H9 (cell line): ENCODE measurements at places on chromosomes 5 and 9.

- H3K4me3 ChIP-seq: no peak overlapping the region
- H3K4me1 ChIP-seq: no peaks in the 10 kb centered on the region
- no peaks in the 10 kb centered on the region for H3K36me3 ChIP-seq
Observed at GRCh38 chr5:45521067-45521466, 175.1 kb downstream of the HCN1 start.

DNA sequence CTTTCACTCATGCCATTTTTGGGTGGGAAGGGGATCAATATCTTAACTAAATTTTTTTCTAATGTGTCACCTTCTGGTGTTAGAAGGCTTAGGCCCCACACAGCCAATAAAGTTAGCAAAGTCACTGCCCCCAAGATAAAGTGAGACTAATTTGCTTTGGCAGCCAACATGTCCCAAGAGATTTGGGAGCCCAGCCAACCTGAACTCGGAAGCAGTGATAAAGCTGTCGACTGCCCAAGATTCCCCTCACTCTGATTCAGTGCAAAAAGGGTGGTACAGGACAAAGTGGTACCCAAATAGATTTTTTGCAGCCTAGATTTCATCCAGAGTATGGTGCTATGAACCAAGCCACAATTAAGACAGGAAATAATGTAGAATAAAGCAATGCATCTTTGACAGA lies 572.5 kb upstream of the ARRDC3 start:
- H3K4me3 ChIP-seq: no peak overlapping the region
- no peaks in the 10 kb centered on the region for H3K27me3 ChIP-seq
- H3K36me3 ChIP-seq: no peaks in the 10 kb centered on the region
- no peak for DNase-seq

GRCh38 chr5:44275908-44276307 lies 113.3 kb downstream of the FGF10 start:
- no peak overlapping the region for H3K4me3 ChIP-seq
- H3K36me3 ChIP-seq: no peaks in the 10 kb centered on the region
- H3K27me3 ChIP-seq: no peaks in the 10 kb centered on the region
- no peak overlapping the region for H3K27ac ChIP-seq
- DNase-seq: no peak
- H3K4me1 ChIP-seq: no peaks in the 10 kb centered on the region

DNA sequence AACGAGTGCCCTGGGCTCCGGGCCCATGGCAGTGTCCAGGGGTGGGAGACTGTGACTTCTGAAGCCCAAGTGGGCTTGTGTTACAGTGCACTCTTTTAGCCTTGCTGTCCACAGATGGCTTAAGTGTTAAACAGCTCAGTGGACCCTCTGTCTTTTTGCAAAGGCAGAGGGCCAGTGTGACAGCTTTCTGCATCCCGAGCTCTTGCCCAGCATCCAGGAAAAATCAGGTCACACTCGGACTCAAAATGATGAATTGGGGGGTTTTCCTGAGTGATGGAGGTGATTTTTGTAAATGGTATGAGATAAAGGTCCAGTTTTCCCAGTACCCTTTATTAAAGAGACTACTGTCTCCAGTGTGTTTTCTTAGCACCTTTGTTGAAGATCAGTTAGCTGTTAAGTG lies 321.3 kb upstream of the GRAMD2B start:
- H3K36me3 ChIP-seq: peaks cover 2% of the 10 kb centered on the region; the same call in 1 of the 3 replicates
- H3K4me3 ChIP-seq: no peak overlapping the region
- H3K27me3 ChIP-seq: no peaks in the 10 kb centered on the region
- H3K27ac ChIP-seq: no peak overlapping the region
- H3K4me1 ChIP-seq: no peaks in the 10 kb centered on the region

GRCh38 chr9:10674586-10674985 lies 61.8 kb upstream of the PTPRD start:
- DNase-seq: no peak
- no peaks in the 10 kb centered on the region for H3K27me3 ChIP-seq
- no peaks in the 10 kb centered on the region for H3K4me1 ChIP-seq
- H3K36me3 ChIP-seq: peaks cover under 1% of the 10 kb centered on the region; the same call in 2 of the 3 replicates
- no peak overlapping the region for H3K27ac ChIP-seq

GRCh38 chr9:99634186-99634585 lies 187.5 kb upstream of the NR4A3 start:
- no peaks in the 10 kb centered on the region for H3K36me3 ChIP-seq
- no peak overlapping the region for H3K4me3 ChIP-seq
- no peaks in the 10 kb centered on the region; the same call in 1 of the 2 replicates for H3K4me1 ChIP-seq

DNA sequence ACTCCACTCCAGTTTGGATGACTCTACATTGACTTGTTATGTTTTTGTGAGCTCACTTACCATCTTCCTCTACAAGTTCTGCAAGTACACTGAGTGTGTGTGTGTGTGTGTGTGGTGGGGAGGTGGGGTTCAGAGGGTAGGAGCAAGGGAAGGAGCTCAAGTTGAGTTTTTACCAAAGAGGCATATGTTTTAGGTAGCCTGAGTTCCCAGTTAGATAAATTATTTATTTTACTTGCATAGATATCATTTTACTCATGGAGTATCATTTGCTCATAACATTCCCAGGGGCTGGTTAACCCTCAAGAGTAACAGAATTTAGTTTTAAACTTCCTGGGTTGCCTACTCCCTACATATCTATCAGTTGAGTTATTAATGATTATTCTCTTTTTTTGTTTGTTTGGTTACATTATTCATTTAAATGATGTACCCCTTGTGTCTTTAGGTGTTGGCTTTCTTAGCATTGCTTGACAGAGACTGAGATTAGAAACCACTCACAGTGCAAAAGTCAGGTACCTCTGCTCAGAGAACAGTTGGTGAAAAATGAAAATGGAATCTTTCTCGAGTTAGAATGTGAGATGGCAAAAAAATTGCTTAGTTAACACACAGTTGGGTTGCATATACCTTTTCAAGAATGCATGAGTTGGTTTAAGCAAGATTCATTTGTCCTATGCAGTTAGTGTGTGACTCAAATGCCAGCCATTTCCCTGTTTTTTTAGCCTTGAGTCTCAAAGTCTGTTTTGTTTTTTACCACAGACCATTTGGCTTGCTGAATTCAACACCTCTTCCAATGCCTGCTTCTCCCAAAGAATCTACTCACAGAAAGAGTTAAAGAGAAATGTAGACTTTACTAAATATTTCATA lies 29.2 kb downstream of the TNFSF8 start:
- no peak overlapping the region for H3K4me3 ChIP-seq
- no peaks in the 10 kb centered on the region for H3K36me3 ChIP-seq
- H3K27me3 ChIP-seq: no peaks in the 10 kb centered on the region; the same call in none of the 2 replicates
- 0 out of 2 replicates have a peak, but pooled peaks cover 3% of the 10 kb centered on the region for H3K4me1 ChIP-seq
- no peak overlapping the region for H3K27ac ChIP-seq

DNA sequence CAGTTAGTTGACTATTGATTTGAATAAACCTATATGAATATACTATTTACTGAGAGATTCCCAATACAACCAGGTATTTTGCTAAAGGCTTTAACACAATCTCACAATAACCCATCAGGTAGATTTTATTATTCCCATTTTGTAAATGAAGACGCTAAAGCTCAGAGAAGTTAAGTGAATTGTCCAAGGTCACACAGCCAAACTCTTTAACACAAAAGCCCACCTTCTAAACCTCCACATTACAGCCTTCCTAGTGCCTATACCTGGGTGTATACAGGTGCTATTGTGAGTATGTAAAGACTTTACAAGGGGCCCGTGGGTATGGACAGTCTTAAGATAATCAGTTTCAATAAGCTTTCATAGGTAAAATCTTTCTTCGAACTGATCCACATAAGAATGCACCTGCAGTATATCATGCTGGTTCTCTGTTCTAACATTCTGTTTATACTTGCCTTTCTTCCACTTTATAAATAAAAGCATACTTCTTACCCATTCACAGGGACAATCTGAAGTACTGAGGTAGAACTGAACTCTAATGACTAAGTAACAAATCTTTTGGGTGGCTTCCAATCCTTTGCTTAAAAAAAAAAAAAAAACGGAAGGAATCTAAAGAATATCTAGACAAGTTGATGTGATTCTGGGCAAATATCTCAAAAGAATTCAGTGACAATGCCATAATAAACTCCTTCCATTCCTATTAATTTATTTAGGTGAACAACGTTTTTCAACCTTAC lies 59.1 kb downstream of the PJA2 start:
- peaks cover under 1% of the 10 kb centered on the region; the same call in 1 of the 3 replicates for H3K36me3 ChIP-seq
- no peak for DNase-seq
- no peak overlapping the region for H3K4me3 ChIP-seq
- no peak overlapping the region for H3K27ac ChIP-seq
- H3K4me1 ChIP-seq: no peaks in the 10 kb centered on the region

DNA sequence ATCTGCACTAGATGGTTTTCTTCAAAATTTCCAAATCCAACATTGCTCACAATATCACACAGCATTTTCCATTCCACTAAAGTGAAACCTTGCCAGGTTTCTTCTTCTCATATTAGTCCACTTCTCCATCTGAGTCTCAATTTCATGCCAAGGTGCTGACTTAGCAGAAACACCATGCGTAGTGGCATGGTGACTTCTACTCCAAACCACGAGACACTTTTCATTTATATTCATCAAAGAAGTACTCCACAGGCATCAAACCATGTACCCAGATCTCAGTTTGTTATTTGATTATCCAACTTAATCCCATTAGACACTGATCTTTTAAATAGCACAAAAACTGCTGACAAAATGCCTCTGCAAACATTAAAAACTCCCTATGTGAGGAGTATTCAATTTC lies 233.4 kb upstream of the ITGA1 start:
- no peak for DNase-seq
- no peak overlapping the region for H3K4me3 ChIP-seq
- no peaks in the 10 kb centered on the region for H3K36me3 ChIP-seq

DNA sequence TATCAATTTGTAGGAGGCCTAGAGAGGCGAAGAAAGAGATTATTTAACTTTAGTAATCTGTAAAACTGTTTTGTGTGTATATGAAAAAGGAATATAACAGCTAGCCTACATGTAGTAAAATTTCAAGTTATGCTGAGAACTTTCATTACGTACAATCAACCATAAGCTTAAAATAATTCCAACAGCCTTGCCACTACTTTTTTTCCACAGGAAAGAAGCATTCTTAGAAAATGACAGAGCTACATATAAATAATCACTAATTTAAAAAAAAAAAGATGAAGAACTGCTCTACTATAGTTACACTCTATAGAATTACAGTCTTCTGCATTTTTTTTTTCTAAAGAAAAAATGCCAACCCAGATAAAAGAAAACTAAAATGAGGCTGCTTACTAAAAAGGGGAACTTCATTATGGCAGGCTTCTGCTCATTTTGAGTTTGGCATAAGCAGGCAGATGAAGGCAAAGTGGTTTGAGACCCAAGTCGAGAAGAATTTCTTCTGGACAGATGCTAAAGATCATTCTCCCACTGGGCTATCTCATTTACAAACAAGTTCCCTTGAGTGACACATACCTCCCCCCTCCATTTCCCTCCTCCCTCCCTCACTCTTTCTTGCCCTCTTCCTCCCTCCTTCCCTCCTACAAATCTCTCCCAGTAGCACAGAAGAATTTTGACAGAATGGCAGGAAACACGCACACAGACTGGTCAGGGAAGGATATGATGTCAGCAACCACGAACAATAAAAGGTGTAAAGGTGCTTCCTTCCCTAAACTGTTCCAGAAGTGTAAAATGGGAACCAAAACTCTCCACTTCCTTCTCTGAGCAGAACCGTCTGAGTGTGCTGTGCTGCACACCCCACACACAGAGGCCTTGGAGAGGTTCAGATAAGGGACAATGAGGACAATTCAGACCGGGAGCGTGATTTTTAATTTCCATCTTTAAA lies 56.1 kb downstream of the MEF2C start:
- H3K27me3 ChIP-seq: no peaks in the 10 kb centered on the region
- H3K36me3 ChIP-seq: no peaks in the 10 kb centered on the region
- no peak overlapping the region for H3K27ac ChIP-seq
- H3K4me1 ChIP-seq: peaks cover 7% of the 10 kb centered on the region
- no peak overlapping the region for H3K4me3 ChIP-seq
- DNase-seq: peak; percentile 32

GRCh38 chr5:71732011-71732410 lies 12.9 kb downstream of the CARTPT start:
- H3K4me3 ChIP-seq: no peak overlapping the region
- H3K4me1 ChIP-seq: no peaks in the 10 kb centered on the region
- DNase-seq: no peak
- no peaks in the 10 kb centered on the region for H3K36me3 ChIP-seq
- no peaks in the 10 kb centered on the region for H3K27me3 ChIP-seq

- DNase-seq: no peak
- H3K27ac ChIP-seq: peak within 1 kb of the TSS; percentile 76
- H3K36me3 ChIP-seq: no peaks in the 10 kb centered on the region
- H3K4me1 ChIP-seq: peaks cover 3% of the 10 kb centered on the region; the same call in 1 of the 2 replicates
- peak within 1 kb of the TSS; percentile 94 for H3K4me3 ChIP-seq
Observed at GRCh38 chr5:108747774-108748400, at the start of gene FER. TSS of gene FER (plus strand) at chr5:108747897. CDS start at chr5:108798183, 50,286 bp downstream.

- no peak for DNase-seq
- no peaks in the 10 kb centered on the region for H3K4me1 ChIP-seq
- no peaks in the 10 kb centered on the region for H3K27me3 ChIP-seq
- no peaks in the 10 kb centered on the region; the same call in 1 of the 2 replicates for H3K36me3 ChIP-seq
- no peak overlapping the region for H3K4me3 ChIP-seq
Observed at GRCh38 chr9:94847486-94847885, 121.0 kb downstream of the AOPEP start.

DNA sequence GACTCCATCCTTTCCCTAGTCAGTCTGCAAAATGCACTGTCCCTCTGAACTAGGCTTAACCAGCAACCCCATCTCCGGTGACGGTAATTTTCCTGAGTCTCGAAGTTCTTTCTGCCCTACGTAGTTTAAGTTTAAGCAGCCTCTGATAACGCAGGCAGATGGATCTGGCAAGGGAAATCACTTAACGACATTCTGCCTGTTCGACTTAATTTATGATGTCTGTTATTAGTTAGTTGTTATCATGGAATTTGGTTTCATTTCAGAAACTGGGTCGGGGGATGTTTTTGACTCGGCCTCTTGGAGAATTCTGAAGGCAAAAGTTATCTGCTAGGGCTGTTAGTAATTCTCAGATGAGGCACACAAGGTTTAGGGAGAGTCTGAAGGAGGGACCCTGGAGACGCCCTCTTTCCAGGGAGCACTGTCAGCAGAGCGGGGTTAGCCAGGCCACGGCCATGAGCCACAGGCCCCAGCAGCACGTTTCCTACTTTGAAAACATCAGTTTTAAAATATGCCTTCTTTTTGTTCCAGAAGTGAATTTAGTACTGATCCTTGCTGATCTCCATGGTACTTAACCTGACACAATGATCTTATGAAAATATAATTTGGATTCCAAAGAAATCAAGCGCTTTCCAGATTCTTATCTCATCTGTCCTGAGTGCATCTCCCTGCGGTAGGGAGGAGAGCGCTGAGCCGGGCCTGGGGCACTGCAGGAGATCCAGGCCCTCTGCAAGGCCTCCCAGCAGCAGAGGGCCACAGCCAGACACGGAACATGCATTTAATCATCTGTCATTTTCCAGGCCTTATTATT lies 171.0 kb upstream of the OTULINL start:
- H3K27ac ChIP-seq: no peak overlapping the region
- H3K27me3 ChIP-seq: no peaks in the 10 kb centered on the region
- H3K4me1 ChIP-seq: no peaks in the 10 kb centered on the region
- H3K4me3 ChIP-seq: no peak overlapping the region

DNA sequence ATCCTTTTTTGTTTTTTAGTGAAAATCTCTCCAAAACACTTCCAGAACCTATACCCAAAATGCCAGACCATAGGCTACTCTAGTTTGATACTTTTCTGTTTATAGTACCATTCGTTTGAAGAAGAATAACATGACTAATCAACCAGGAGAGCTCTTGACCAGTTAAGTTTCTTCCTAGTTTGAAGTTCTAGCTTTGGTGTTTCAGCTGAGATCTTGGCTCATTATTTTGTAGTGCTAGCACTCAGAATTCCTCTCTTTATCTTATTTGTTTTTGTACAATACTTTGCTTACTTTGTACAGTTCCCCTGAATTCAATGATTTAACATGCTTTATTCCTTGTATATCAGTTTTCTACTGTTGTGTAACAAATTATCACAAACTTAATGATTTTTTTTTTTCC lies 911.6 kb downstream of the EFNA5 start:
- no peak overlapping the region for H3K27ac ChIP-seq
- DNase-seq: no peak
- H3K4me1 ChIP-seq: no peaks in the 10 kb centered on the region; the same call in 1 of the 2 replicates
- H3K27me3 ChIP-seq: no peaks in the 10 kb centered on the region
- no peak overlapping the region for H3K4me3 ChIP-seq
